Glutamatergic neuron (in vitro differentiated cells): ENCODE measurements at places on chromosomes 16 and 17.
A peak's percentile ranks its signal among the peaks of the same experiment; 100 is the strongest.

DNA sequence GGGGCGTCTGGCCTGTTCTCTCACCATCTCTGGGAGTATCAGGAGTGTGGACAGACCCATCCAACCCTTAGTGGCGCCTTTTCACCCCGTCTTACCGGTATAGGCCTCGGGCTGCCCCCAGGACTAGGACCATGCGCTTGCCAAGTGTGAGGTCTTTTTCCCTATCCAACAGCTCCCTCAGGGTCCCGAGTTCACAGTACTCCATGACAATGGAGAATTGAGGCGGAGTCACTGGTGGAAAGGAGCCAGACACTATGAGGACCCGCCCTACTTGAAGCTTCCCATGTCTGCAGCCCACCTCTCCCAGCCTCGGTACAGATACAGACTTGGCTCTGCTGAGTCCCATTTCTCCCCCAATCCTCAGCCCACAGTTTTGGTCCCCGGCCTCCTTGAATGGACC, 15.9 kb upstream of the RFWD3 start:
- DNase-seq: no peak

DNA sequence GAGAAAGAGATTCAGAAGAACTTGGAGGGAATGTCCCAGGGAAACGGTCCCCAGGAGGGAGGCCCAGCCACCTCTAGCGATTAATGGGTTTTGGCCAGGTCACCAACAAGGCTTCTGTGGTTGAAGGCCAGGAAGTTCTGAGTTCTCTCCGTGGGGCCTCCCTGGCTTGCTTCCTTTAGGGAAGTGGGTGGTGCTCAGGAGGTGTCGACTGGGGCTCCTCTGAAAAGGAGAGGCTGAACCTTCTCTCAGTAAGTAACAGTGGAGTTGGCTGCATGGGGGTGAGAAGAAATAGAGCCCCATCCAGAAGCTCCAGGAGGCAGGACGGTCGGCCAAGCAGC, 77.1 kb upstream of the GSE1 start:
- DNase-seq: no peak

DNA sequence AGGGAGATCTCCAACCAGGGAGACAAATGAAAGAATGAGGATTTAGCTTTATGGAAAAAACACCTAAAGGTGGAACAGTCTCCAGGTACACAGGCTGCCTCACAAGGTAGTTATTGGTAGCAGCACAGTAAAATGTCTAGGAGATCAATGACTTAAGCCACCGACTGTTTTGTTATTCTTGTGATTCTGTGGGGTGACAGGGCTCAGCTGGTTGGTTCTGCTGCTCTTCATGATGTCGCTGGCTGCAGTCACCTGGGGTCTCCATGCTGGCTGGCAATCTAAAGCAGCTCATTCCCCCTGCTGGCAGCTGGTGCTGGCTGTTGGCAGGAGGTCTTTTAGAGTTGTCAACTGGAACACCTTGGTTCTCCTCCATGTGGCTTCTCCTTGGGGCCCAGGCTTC, 69.2 kb downstream of the FOXL1 start:
- DNase-seq: no peak

- DNase-seq: no peak
These were observed 26.6 kb downstream of the STH start for GRCh38 chr17:46025510-46026165.

DNA sequence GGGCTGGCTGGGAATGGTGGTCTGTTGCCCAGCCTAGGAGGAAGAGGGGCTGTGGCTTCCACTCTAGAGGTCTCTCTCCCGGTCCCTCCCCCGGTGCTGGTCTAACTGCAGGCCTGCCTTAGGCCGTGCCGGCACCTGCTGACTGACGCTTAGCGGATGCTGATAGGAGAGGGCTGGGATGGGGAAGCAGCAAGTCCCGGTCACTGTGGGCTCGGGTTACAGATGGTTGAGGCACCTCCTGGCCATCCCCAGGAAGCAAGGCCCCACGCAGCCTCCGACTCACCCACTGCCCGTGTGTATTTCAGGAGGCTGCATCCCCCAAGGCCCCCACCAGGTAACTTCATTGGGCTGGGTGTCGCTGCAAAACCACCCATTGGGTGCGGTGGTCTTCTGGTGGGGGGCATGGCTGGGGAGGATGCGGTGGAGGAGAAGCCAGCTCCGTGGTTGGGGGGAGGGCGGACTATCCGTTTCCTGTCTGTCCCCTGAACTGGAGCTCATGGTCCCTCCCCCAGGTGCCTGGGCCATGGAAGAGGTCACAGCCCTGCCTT, 278.9 kb downstream of the SEC14L1 start:
- DNase-seq: peak; percentile 71

- DNase-seq: no peak
These were observed 135.5 kb upstream of the CRHR1 start for GRCh38 chr17:45648642-45649041.
